ENCODE measurements at places on chromosomes 5 and 9. TPM values are rescaled to one million over a fixed set of nuclear protein-coding genes. Genes with fewer than 3 reads are reported as not detected.

GRCh38 chr9:101477214-101477613 lies 41.6 kb upstream of the ALDOB start:
- H3K4me3 ChIP-seq, result no peak overlapping the region
- DNase-seq, result no peak
- no peak overlapping the region for H3K27ac ChIP-seq

Gene HTR4
- total RNA-seq, result 0.22 TPM

DNA sequence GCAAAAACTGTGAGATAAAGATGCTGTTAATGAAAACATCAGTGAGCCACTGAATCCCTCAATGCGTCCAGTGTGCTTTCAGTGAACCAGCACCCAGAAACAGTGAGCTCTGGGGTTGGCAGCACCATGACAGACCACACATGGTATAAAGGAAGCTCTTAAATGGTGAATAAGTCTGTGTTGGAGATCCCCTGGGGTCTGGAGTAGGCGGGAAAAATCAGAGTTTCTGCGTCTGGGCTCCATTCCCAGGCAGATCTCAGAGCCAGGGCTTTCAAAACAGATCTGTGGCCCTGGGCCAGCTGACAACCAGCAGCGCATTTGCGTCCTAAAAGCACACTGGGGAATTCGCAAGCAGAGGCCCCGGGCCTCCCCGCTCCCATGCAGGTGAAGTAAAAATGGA lies 233.5 kb downstream of the FRMD3 start:
- no peaks in the 10 kb centered on the region for H3K36me3 ChIP-seq
- peak; percentile 52 for DNase-seq
- H3K27me3 ChIP-seq, result no peaks in the 10 kb centered on the region
- H3K4me3 ChIP-seq, result no peak overlapping the region

GRCh38 chr9:127741831-127742434 lies 6.8 kb upstream of the TOR2A start:
- H3K36me3 ChIP-seq, result no peaks in the 10 kb centered on the region
- H3K27ac ChIP-seq, result no peak overlapping the region
- no peaks in the 10 kb centered on the region for H3K4me1 ChIP-seq
- H3K4me3 ChIP-seq, result no peak overlapping the region
- DNase-seq, result peak; percentile 89

DNA sequence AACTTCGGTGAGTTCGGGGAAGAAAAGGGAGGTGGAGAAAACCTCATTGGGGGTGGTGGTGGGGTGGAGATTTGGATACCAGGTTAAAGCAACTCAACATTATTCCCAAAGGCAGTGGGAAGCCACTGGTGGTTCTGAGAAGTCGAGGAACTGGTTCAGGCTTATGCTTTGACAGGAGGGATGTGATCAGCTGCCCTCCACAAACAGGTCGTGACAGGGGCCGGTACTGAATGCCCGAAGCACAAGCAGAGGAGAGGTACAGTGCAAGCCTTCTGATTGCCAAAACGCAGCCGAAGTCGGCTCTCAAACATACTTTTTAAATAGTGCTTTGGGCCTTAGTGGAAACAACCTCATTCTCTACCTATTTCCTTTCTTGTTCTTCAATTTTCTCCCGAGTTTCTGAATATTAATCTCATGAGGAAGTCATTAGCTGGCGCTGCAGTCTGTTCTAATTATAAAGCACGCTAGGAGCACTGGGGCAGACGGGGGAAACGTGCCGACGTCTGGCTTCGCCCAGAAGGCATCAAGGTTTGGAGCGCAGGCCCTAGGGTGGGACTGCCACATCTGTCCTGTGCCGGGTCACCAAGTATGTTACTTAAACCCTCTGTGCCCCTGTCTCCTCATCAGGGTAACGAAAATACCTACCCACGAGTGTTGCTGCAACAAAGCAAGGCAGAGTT lies 27.3 kb downstream of the SHB start:
- H3K27ac ChIP-seq, result peak overlapping the region; percentile 15
- DNase-seq, result no peak
- no peaks in the 10 kb centered on the region for H3K27me3 ChIP-seq

DNA sequence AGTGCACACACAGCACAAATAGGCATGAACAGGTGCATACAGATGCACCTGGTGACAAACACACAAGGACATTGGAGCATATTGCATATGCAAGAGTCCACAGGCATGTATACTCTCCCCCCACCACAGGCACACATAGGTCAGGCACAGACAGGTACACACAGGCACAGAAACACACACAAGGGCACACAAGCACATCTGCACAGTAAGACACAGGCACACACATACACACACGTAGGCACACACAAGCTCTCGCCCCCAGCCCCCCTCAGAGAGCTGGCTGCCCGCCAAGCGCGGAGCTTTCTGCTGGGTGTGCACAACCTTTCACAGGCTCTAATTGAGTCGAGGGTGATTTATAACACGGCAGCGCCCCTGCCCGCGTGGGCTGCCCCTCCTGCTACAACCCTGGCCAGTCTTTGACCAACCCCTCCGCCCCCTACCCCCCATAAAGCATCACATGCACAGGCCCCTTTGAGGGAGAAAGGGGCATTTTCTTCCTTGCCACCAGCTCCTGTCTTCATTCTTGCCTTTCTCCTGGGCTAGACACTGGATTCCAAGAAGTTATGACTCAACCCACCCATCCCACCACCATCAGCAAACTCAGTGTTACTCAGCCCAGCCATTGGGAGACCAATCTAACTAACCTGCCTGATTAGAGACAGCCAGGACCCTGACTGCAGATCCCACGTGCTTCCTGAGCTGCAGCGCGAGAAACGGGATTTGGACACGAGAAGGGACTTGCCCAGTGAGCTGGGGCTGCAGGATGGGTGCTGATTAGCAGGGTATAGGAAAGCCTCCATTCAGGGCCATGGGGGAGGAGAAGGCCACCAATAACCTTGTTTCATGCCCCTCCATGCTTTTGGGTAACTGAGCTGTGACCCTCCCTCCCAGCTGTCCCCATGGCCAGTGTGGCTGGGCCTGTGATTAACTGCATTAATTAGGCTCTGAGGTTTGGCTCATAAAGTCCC lies 42.8 kb upstream of the PSD2 start:
- no peak overlapping the region for H3K27ac ChIP-seq
- H3K36me3 ChIP-seq, result no peaks in the 10 kb centered on the region
- peaks cover 15% of the 10 kb centered on the region for H3K27me3 ChIP-seq
- H3K4me1 ChIP-seq, result peaks cover 8% of the 10 kb centered on the region
- DNase-seq, result peak; percentile 79

GRCh38 chr9:133098871-133099270 lies 22.2 kb downstream of the RALGDS start:
- no peaks in the 10 kb centered on the region for H3K27me3 ChIP-seq
- H3K36me3 ChIP-seq, result peaks cover 2% of the 10 kb centered on the region
- H3K4me3 ChIP-seq, result no peak overlapping the region
- H3K27ac ChIP-seq, result no peak overlapping the region

- H3K27me3 ChIP-seq, result no peaks in the 10 kb centered on the region
- H3K4me1 ChIP-seq, result peaks cover 3% of the 10 kb centered on the region
- no peak overlapping the region for H3K4me3 ChIP-seq
- no peaks in the 10 kb centered on the region for H3K36me3 ChIP-seq
- H3K27ac ChIP-seq, result no peak overlapping the region
- no peak for DNase-seq
These were observed 73.3 kb downstream of the GLIS3 start for GRCh38 chr9:4226331-4227250.

DNA sequence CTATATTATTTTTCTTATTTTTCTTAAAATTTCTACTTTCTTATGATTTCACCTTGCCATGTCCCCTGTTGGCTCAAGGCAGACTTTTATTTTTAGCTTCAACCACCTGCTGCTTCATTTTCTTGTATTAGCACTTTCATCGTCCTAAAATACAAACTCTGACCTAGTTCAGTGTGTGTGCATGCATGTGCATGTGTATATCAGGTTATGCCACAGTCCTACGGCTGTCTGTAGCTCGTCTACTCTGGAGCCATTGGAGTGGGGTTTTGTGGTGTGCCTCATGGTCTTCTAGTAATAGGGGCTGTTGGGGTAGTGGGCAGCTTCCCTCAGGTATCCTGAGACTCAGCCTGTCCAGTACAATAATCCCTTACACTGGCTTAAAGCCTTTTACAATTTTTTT lies 13.4 kb upstream of the SPINK1 start:
- H3K27me3 ChIP-seq, result no peaks in the 10 kb centered on the region
- no peaks in the 10 kb centered on the region for H3K36me3 ChIP-seq
- no peak overlapping the region for H3K27ac ChIP-seq
- DNase-seq, result no peak
- H3K4me3 ChIP-seq, result no peak overlapping the region

Gene CDH6
- total RNA-seq, result 196 TPM

GRCh38 chr9:107491081-107492053 lies 1.8 kb upstream of the KLF4 start:
- H3K27ac ChIP-seq, result peak overlapping the region; percentile 33
- peaks cover 10% of the 10 kb centered on the region for H3K4me1 ChIP-seq
- no peaks in the 10 kb centered on the region for H3K36me3 ChIP-seq
- peak overlapping the region; percentile 2 for H3K4me3 ChIP-seq

- no peaks in the 10 kb centered on the region for H3K36me3 ChIP-seq
- no peaks in the 10 kb centered on the region for H3K4me1 ChIP-seq
- H3K4me3 ChIP-seq, result no peak overlapping the region
These were observed 149.9 kb upstream of the ANKH start for GRCh38 chr5:15021266-15022046.

GRCh38 chr5:76617675-76618074 lies 5.5 kb downstream of the F2RL2 start:
- H3K27me3 ChIP-seq, result no peaks in the 10 kb centered on the region
- no peaks in the 10 kb centered on the region for H3K4me1 ChIP-seq
- H3K4me3 ChIP-seq, result no peak overlapping the region
- H3K36me3 ChIP-seq, result peaks cover 2% of the 10 kb centered on the region
- H3K27ac ChIP-seq, result no peak overlapping the region
- DNase-seq, result no peak

Gene ANKRD18A
- 11.6 TPM for total RNA-seq

DNA sequence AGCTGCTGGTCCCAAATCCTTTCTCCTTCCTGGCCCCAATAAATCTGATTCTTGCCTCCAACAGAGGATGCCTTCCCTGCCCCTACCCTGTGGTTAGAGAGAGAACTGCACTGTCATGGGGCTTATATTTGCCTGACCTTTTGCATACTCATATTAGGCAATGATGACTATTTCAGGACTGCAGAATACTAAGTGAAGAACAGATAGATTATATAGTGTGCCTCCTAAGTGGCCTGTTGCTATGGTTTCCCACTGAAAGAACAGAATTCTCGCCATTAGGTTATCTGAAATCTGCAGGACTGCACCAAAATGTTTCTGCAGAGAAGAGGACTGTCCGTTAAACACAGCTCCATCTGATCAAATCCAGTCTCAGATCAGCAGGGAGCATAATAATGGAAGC lies 87.3 kb upstream of the CCNG1 start:
- no peaks in the 10 kb centered on the region for H3K27me3 ChIP-seq
- no peak overlapping the region for H3K4me3 ChIP-seq
- H3K27ac ChIP-seq, result no peak overlapping the region
- no peaks in the 10 kb centered on the region for H3K36me3 ChIP-seq
- no peak for DNase-seq
- no peaks in the 10 kb centered on the region for H3K4me1 ChIP-seq

DNA sequence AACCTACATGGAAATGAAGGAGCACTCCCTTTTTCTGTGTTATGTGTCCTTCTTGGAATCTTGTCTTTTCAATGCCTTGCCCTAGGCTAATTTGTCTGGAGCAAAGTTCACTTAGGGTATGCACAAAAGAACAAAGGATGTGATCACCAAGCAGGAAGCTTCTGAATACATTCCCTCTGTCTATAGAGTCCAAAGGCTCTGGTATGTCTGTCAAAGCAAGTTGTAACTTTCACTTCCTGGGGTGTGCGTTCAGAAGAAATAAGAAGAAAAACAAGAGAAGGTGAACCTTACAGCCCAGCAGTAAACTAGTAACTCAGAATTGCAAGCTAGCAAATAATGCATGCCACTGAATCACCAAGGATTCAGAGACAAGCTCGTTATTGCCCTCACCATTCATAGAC lies 31.7 kb upstream of the CDH6 start:
- no peaks in the 10 kb centered on the region for H3K36me3 ChIP-seq
- H3K4me3 ChIP-seq, result no peak overlapping the region
- H3K4me1 ChIP-seq, result peaks cover 3% of the 10 kb centered on the region

Gene TAF1L
- not detected for total RNA-seq

Gene PCDHA9
- total RNA-seq, result 0.85 TPM

- DNase-seq, result no peak
- no peak overlapping the region for H3K27ac ChIP-seq
- no peaks in the 10 kb centered on the region for H3K4me1 ChIP-seq
- no peaks in the 10 kb centered on the region for H3K27me3 ChIP-seq
- no peak overlapping the region for H3K4me3 ChIP-seq
These were observed 441.6 kb downstream of the GADD45G start for GRCh38 chr9:90046317-90046861.

Gene TAF11L10
- total RNA-seq, result not detected

Gene GPR151
- total RNA-seq, result not detected

Gene CAPSL
- total RNA-seq, result 1.9 TPM

GRCh38 chr5:3995954-3996619 lies 400.5 kb downstream of the IRX1 start:
- peak; percentile 27 for DNase-seq
- no peak overlapping the region for H3K27ac ChIP-seq
- no peaks in the 10 kb centered on the region for H3K27me3 ChIP-seq
- H3K36me3 ChIP-seq, result no peaks in the 10 kb centered on the region
- peaks cover 2% of the 10 kb centered on the region for H3K4me1 ChIP-seq

Gene NREP
- total RNA-seq, result 20.9 TPM

DNA sequence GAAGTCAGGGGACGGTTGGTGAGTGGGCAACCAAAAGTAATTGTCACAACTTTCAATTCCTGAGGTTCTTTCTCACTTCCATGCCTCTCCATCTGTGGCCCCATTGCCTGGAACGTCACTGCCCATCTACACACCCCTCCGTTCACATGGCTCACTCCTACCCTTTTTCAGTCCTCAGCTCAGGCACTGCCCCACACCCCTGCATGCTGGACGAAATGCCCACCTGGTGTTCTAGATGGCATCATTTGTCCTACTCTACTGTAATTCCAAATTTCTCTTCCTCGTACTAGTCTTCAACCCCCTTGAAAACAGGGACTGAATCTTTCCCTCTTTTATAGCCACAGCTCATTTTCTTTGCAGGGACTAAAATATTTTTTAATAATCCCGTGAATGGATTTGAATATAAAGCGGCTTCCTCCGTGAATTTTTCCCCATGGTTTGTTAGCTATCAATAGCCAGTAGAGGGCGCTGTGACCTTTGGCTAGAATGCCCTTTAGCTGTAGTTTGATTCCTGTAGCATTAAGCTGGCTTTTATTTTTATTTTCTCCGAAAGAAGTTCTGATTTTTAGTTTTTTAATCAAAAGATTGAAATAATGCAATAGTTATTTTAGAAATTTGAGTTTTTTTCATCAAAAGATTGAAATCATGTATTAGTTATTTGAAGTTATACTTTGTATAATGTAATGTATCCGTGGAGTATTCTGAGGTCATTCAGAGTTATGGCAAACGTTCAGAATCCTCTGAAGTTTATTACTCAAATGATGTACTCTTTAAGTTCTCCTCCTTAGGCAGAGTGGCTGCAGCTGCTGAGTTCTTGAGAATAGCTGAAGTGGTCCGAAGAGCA lies 232.1 kb downstream of the SH3GL2 start:
- no peaks in the 10 kb centered on the region for H3K27me3 ChIP-seq
- H3K4me3 ChIP-seq, result no peak overlapping the region
- H3K36me3 ChIP-seq, result no peaks in the 10 kb centered on the region
- no peaks in the 10 kb centered on the region for H3K4me1 ChIP-seq
